ENCODE measurements at places on chromosomes 3 and 15. TPM values are rescaled to one million over a fixed set of nuclear protein-coding genes. Genes with fewer than 3 reads are reported as not detected.
A peak's percentile ranks its signal among the peaks of the same experiment; 100 is the strongest.

DNA sequence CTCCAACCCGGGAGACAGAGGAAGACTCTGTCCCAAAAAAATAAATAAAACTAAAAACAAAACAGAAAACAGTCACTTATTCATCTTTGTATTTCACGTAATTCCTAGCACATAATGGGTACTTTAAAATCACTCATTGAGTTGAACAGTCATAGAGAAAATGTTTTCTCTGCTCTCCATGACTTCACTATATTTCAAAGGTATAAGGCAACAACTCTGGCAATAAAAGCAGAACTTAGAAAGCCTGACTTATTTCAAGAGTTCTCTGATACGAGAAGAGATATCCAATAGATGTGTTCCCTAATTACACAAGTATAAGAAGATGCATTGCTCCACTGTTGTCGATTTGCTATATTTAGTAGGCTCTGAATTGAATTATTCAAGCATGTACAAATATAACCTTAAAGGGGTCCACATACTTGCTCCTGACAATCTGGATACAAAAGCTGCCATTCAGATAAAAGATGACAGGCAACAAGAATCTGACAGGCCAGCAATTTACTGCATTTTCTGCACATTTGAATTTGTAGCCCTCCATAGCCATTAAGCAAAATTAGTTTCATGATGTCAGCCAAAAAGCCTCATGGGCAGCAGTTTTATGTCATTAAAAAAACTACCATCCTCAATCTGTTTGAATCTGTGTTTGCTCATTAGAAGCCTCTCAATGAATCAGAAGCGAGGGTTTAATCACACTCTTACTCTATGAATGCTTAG is 47.9 kb downstream of the PEAK1 start:
- DNase-seq: no peak
- H3K27ac ChIP-seq: no peak overlapping the region
- no peaks in the 10 kb centered on the region for H3K4me1 ChIP-seq
- H3K4me3 ChIP-seq: no peak overlapping the region
- H3K36me3 ChIP-seq: no peaks in the 10 kb centered on the region

DNA sequence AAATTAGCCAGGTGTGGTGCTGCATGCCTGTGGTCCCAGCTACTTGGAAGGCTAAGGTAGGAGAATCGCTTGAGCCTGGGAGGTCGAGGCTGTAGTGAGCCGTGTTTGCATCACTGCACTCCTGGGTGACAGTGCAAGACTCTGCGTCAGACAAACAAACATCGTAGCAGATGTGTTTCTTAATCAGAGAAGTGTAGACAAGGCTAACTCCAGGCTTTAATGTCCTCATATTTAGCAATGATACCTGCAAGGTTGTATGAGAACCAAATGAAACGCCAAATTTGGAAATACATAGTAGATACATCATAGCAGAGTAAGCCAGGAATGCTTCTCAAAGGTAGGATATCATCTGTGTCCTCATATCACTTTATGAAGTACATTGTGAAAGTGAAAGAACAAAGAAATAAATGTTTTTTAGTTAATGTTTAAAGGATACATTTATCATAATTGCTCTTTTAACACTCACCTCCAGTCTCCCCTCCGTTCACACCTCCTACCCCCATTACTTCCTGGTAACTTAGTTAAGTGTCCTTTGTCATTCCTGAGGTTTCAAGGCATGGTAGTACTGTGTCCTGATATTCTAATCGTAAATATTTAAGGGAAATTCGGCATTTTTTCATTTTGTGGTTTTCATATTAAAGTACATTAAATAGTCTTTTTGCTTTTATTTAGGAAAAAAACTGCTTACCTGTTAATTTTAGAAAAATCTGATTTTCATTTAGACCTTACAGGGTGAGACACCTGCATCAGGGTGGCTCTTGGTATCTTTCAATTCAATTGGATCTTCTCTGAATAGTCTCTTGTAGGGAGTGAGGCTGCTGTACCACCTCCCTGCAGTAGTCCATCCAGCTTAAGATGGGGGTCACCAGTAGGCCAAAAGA is 96.1 kb downstream of the OPA1 start:
- H3K27ac ChIP-seq: no peak overlapping the region
- no peaks in the 10 kb centered on the region for H3K27me3 ChIP-seq
- H3K4me1 ChIP-seq: peaks cover 9% of the 10 kb centered on the region
- peaks cover 16% of the 10 kb centered on the region for H3K36me3 ChIP-seq
- DNase-seq: peak; percentile 69
- no peak overlapping the region for H3K4me3 ChIP-seq

DNA sequence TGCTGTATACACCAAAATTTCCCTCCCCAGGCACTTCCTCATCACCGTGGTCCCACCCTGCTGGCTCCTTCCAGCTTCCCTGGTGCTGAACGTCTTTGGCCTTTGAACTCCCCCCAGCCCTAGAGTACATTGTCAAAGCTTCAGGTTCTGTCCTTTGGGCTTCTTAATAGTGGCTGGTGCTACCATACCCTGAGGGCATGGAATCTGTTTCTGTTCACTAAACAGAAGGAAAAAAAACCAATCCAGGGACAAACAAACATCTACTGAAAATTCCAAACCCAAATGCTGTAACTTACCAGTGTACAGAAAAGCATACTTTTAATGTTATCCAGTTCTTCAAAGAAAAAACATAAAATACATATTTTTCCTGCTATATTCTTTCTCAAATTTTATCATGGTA is 148.7 kb downstream of the MYLK start:
- H3K4me3 ChIP-seq: no peak overlapping the region
- DNase-seq: no peak
- H3K4me1 ChIP-seq: no peaks in the 10 kb centered on the region
- H3K27ac ChIP-seq: no peak overlapping the region

The RTF1 gene
- polyA plus RNA-seq: 18.0 TPM

DNA sequence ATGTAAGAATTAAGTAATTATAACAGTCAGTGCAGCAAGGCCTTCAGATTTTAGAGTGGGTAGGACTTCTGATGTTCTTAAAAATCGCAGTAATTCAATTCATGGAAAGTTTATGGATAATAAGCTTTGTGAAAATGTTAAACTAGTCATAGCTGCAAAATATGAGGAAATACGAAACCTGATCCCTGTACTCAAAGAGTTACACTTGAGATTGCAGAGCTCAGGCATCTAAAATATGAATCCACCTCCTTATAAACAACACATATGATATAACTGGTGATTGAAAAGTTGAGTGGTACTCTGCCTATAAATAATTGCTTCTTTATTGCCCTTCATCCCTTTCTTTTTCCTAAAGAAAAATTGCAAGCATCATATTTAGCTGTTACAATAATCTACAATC is 473.3 kb downstream of the OTOL1 start:
- no peaks in the 10 kb centered on the region for H3K36me3 ChIP-seq
- no peaks in the 10 kb centered on the region for H3K27me3 ChIP-seq

- no peak for DNase-seq
- no peaks in the 10 kb centered on the region for H3K27me3 ChIP-seq
- no peak overlapping the region for H3K4me3 ChIP-seq
- H3K27ac ChIP-seq: no peak overlapping the region
- no peaks in the 10 kb centered on the region for H3K4me1 ChIP-seq
Observed at GRCh38 chr3:182787302-182788036, 5.8 kb upstream of the ATP11B start.

DNA sequence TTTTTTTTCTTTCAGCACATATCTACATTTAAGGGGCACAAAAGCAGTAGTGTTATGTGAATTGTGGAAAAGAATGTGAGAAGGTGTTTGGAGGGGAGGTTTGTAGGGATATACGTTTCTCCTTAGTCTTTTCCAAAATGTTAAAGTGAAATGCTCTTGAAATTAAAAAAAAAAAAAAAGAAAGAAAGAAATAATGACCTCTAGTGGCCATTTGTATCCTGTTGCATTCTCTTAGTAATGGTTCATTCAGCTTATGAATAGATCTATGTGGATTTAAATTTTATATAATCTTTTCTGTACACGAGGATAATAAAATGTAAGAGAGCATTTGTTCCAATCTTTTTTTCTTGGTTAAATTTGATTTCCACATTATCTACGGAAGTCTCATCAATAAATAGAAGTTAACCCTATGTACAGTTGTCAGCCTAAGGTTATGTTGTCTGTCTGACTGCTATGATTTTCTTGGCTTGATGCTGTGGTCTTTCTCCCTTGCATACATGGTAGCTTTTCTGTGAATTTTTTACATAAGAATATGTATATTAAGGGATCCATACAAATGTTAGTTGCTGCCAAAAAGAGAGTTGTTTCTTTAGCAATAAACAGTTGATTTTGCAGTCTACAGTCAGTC is 1.7 kb downstream of the P2RY13 start:
- H3K27me3 ChIP-seq: no peaks in the 10 kb centered on the region
- no peak overlapping the region for H3K4me3 ChIP-seq
- peak; percentile 6 for DNase-seq
- H3K4me1 ChIP-seq: no peaks in the 10 kb centered on the region
- H3K36me3 ChIP-seq: no peaks in the 10 kb centered on the region
- H3K27ac ChIP-seq: no peak overlapping the region

DNA sequence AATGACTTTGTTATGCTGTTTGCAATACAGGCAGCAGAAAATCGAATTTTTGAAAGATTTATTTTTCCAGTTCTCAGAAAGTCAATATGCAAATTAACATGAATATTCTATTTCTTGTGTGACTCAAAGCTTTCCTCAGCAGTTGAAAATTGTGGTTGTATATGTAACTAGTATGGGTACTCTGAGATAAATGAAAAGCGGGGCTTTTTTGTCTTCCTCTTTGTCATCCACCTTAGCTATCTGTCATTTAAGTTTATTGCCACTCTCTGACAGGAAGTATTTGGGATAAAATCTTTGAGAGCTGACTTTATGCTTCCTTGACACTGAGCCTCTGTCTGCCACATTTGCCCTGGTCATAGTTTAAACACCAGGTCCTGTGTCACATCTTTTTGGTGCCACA is 91.5 kb downstream of the ATG7 start:
- H3K36me3 ChIP-seq: peaks cover 21% of the 10 kb centered on the region
- no peaks in the 10 kb centered on the region for H3K27me3 ChIP-seq
- DNase-seq: no peak
- H3K4me1 ChIP-seq: peaks cover 4% of the 10 kb centered on the region
- no peak overlapping the region for H3K27ac ChIP-seq

GRCh38 chr3:133956353-133956752 is 60.7 kb upstream of the RAB6B start:
- no peak overlapping the region for H3K27ac ChIP-seq
- no peak overlapping the region for H3K4me3 ChIP-seq
- no peaks in the 10 kb centered on the region for H3K36me3 ChIP-seq
- no peak for DNase-seq
- no peaks in the 10 kb centered on the region for H3K27me3 ChIP-seq

DNA sequence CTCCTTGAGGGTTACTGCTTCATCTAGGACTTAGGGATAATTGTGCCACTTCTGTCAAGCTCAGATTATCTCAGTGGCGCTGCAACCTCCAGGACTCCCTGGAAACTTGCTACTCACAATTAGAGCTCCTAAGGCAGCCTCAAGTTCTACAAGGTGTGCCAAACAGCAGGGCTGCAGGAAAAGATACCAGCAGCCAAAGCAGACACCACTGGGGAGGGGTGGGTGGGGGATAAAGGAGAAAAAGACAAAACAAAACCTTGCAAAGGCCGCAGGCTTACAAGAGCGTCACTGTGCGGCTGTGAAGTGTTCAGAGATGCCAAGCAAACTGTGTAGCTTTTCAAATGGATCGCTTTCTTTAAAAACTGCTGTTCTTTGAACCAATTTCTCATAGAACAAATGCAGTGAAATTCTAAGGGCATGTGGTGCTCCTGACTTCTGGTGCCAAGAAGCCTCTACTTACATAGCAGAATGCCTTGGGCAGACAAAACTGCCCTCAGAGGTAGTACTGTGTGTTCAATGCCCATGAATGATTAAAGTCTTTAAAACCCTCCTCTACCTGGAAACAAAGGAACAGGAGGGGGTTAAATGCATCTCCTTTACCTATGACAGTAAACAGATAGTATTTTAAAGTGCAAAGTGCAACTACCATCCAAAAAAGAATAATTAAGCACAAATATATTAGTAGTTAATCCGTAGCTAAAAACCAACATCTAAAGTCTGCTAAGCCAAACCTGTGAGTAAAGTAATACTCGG is 353.4 kb downstream of the FOXP1 start:
- DNase-seq: no peak
- no peaks in the 10 kb centered on the region for H3K27me3 ChIP-seq
- no peak overlapping the region for H3K27ac ChIP-seq
- H3K4me1 ChIP-seq: peaks cover 16% of the 10 kb centered on the region

The HGD gene
- polyA plus RNA-seq: 46.2 TPM

GRCh38 chr15:42401544-42402454 is 42.5 kb downstream of the CAPN3 start:
- no peaks in the 10 kb centered on the region for H3K27me3 ChIP-seq
- peaks cover 27% of the 10 kb centered on the region for H3K4me1 ChIP-seq
- no peak for DNase-seq

GRCh38 chr3:1079662-1080061 is 13.2 kb upstream of the CNTN6 start:
- H3K27ac ChIP-seq: no peak overlapping the region
- no peak overlapping the region for H3K4me3 ChIP-seq
- no peaks in the 10 kb centered on the region for H3K36me3 ChIP-seq
- H3K4me1 ChIP-seq: no peaks in the 10 kb centered on the region

GRCh38 chr3:23811919-23812318 is 6.2 kb downstream of the UBE2E1 start:
- H3K27ac ChIP-seq: no peak overlapping the region
- peaks cover 10% of the 10 kb centered on the region for H3K36me3 ChIP-seq
- DNase-seq: no peak
- peaks cover 14% of the 10 kb centered on the region for H3K4me1 ChIP-seq
- no peak overlapping the region for H3K4me3 ChIP-seq

DNA sequence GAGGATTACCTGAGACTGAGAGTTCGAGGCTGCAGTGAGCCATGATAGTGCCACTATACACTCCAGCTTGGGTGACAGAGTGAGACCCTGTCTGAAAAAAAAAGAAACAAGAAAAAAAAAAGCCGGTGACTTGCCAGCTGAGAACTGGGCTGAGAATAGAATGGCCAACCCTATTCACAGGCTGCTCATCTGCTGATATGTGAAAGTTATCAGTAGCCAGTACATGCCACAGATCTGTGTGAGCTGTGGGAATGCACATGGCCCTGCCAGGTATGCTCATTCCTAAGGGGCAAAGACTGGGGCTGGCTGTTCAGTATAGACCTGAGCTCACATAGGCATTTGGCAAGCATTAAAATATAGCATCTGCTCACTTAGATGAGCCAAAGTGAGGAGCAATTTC is 30.9 kb downstream of the IL20RB start:
- H3K27ac ChIP-seq: no peak overlapping the region
- no peak for DNase-seq
- H3K4me1 ChIP-seq: peaks cover 20% of the 10 kb centered on the region
- no peaks in the 10 kb centered on the region for H3K27me3 ChIP-seq
- no peak overlapping the region for H3K4me3 ChIP-seq
